ENCODE measurements at places on chromosomes 16 and 17. TPM values are rescaled to one million over a fixed set of nuclear protein-coding genes. Genes with fewer than 3 reads are reported as not detected.

GRCh38 chr17:49117587-49118230 lies 14.9 kb upstream of the B4GALNT2 start:
- no peak overlapping the region for H3K4me3 ChIP-seq
- H3K4me1 ChIP-seq: no peaks in the 10 kb centered on the region
- H3K36me3 ChIP-seq: no peaks in the 10 kb centered on the region

GRCh38 chr16:48394355-48394703 lies 9.1 kb upstream of the SIAH1 start:
- H3K27ac ChIP-seq: no peak overlapping the region
- H3K27me3 ChIP-seq: no peaks in the 10 kb centered on the region
- peaks cover 7% of the 10 kb centered on the region for H3K4me1 ChIP-seq
- no peaks in the 10 kb centered on the region for H3K36me3 ChIP-seq
- no peak overlapping the region for H3K4me3 ChIP-seq
- no peak for DNase-seq

DNA sequence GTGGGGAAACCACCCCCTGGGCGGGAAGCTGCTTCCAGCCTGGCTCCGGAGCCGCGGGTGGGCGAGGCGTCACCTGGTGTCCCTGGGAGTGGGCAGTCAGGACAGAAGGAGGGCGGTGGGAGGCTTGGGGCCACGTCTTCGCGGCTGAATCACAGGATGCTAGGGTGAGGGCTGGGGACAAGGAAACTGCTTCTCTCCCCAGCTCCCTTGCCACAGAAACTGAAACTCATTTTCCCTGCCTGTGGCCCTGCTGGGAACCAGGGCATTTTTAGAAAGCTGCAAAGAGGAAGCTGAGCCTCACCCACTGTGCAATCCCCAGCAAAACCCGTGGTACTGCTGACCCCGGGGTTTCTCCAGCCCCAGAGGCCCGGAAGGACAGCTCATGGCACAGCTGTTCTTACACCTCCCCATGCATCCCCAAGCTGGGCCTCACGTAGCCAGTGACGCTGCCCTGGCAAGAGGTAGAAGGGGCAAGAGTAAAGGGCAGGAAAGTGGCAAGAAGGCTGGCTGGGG lies 8.2 kb downstream of the RHBDF2 start:
- H3K36me3 ChIP-seq: peaks cover 4% of the 10 kb centered on the region
- peak overlapping the region; percentile 73 for H3K4me3 ChIP-seq
- H3K4me1 ChIP-seq: peaks cover 83% of the 10 kb centered on the region
- H3K27ac ChIP-seq: peak overlapping the region; percentile 97
- no peaks in the 10 kb centered on the region for H3K27me3 ChIP-seq

Gene KRT15
- total RNA-seq: not detected

GRCh38 chr17:17941015-17941414 lies 31.2 kb downstream of the TOM1L2 start:
- H3K4me3 ChIP-seq: no peak overlapping the region
- no peaks in the 10 kb centered on the region for H3K36me3 ChIP-seq

DNA sequence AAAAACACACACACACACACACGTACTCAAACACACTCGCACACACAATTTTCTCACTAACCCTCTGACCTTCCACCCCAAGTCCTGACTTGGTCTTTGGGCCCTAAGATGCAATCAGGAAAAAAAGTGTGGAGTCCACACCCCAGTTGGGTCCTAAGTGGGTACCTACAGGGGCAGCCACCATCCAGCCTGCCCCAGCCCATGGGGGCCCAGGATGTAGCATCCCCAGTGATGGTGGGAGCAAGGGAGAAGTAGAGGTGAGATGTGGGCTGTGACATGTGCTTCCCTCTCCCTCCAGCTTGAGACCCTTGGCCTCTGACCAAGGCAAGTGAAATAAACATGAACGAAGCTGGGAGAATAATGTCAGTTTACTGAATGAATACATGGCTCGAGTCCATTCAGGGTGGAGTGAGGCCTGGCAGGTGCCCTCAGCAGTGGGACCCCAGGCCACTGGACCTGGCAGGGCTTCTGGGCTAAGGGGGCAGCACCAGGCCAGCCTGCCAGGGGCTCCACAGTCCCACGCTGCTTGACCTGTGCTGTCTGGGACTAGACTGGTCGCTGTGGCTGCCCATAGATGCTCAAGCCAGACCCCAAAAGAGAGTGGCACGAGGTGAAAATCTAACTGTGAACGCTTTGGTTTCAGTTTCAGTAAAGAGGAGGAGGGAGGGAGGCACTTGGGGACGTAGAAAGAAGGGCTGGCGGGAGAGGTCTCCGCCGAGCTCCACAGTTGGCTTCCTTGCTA lies 73.7 kb downstream of the MRC2 start:
- peaks cover 11% of the 10 kb centered on the region for H3K4me1 ChIP-seq
- no peak for DNase-seq
- no peak overlapping the region for H3K27ac ChIP-seq
- peaks cover 15% of the 10 kb centered on the region for H3K27me3 ChIP-seq
- no peaks in the 10 kb centered on the region for H3K36me3 ChIP-seq
- no peak overlapping the region for H3K4me3 ChIP-seq

DNA sequence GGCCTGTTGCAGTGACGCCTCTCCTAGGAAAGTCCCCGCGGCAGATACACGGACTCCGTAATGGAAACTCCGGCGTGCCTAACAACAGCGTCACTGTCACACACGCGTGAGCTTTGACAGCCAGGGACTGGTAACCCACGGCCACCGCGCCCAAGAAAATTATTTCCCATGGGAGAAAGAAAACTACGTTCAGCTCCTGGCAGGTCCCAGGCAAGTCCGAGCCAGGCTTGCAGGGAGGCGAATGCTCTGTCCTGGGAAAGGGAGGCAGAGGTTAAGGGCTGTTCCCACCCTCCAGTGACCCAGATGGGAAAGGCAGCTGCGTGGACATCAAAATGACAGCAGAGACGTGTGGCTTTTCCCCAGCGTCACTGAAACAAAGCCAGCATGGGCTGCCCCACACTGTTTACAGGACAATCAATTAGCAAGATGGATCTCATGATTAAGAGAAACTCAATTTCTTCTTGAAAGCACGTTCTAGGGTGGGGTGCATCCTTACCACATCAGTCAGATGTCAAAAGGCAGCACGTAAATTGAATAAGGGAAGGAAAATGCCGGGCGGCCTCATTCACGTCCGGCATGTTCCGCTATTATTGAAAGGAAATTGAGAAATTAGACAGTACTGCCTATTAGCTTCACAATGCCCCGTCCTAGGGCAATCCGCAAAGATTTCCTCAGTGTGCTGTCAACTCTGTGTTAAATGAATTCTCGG lies 82.5 kb downstream of the NXN start:
- no peak overlapping the region for H3K4me3 ChIP-seq
- no peak for DNase-seq
- peaks cover 33% of the 10 kb centered on the region for H3K27me3 ChIP-seq
- H3K36me3 ChIP-seq: no peaks in the 10 kb centered on the region
- no peak overlapping the region for H3K27ac ChIP-seq

DNA sequence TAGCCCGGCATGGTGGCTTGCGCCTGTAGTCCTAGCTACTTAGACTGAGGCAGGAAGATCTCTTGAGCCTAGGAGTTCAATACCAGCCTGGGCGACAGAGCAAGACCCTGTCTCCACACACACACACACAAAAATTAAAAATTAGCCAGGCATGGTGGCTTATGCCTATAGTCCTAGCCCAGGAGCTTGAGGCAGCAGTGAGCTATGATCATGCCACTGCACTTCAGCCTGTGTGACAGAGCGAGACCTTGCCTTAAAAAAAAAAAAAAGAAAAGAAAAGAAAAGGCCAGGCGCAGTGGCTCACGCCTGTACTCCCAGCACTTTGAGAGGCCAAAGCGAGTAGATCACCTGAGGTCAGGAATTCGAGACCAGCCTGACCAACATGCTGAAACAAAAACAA lies 23.9 kb downstream of the C17orf75 start:
- DNase-seq: no peak
- H3K36me3 ChIP-seq: no peaks in the 10 kb centered on the region
- H3K27ac ChIP-seq: no peak overlapping the region
- H3K27me3 ChIP-seq: peaks cover 19% of the 10 kb centered on the region

DNA sequence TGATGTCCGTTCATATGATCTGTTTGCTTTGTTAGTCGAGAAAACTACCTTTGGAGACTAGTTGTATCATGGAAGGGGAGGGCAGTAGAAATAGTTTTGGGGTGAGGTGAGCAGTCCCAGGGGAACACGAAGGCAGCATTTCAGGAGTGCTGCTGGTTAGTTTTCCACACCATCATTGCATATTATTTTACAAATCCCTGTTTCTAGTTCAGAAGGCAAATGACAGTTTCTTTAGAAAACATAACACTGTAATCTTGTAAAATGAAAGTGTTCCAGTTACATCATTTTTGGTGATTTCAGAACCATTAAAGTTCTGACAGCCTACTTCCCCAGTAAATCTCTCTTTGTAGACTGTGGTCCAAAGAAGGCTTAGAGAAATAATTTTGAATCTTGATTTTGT lies 25.4 kb downstream of the BANP start:
- H3K36me3 ChIP-seq: peaks cover 50% of the 10 kb centered on the region
- H3K4me3 ChIP-seq: no peak overlapping the region
- H3K27ac ChIP-seq: no peak overlapping the region
- no peaks in the 10 kb centered on the region for H3K27me3 ChIP-seq
- DNase-seq: no peak
- H3K4me1 ChIP-seq: peaks cover 35% of the 10 kb centered on the region

DNA sequence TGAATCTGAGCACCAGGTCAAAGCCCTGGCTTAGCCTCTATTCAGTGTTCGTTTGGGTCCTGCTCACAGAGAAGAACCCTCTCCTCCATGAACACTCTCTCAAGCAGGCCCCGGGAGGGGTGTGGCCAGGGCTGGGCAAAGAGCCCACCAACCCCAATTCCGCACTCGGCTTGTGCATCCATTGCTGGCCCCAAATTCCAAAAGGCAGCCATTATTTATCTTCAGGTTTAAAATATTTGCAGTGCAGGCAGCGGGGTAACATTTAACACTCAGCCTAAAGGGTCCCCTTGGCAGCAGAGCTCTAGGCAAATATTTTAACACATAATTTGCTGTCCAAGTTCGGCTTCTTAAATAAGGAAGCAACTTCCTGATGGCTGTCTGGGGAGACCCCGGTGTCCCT lies 115.7 kb downstream of the ZNF423 start:
- H3K4me1 ChIP-seq: no peaks in the 10 kb centered on the region
- no peaks in the 10 kb centered on the region for H3K36me3 ChIP-seq

- no peak overlapping the region for H3K27ac ChIP-seq
- no peak overlapping the region for H3K4me3 ChIP-seq
- H3K4me1 ChIP-seq: no peaks in the 10 kb centered on the region
- DNase-seq: no peak
These were observed 611.4 kb upstream of the CDH5 start for GRCh38 chr16:65754820-65755691.

- DNase-seq: peak; percentile 65
- peaks cover 9% of the 10 kb centered on the region for H3K36me3 ChIP-seq
- no peak overlapping the region for H3K4me3 ChIP-seq
- H3K27ac ChIP-seq: no peak overlapping the region
- H3K27me3 ChIP-seq: no peaks in the 10 kb centered on the region
- H3K4me1 ChIP-seq: no peaks in the 10 kb centered on the region
These were observed 67.1 kb downstream of the CLEC18A start for GRCh38 chr16:70018254-70018653.

Gene CNGB1
- total RNA-seq: not detected

Gene CCDC57
- total RNA-seq: 84.7 TPM

Gene HBA1
- not detected for total RNA-seq

Data from activated CD8-positive, alpha-beta T cell treated with anti-CD3 and anti-CD28 coated beads, Interleukin-2, amount 10 ng/mL, durations not matched to agents 7 days and 5 days (primary cell).